CD4-positive, alpha-beta T cell treated with Interleukin-17A for 1 hour (primary cell): ENCODE measurements at places on chromosomes 5 and 9.
A peak's percentile ranks its signal among the peaks of the same experiment; 100 is the strongest.

DNA sequence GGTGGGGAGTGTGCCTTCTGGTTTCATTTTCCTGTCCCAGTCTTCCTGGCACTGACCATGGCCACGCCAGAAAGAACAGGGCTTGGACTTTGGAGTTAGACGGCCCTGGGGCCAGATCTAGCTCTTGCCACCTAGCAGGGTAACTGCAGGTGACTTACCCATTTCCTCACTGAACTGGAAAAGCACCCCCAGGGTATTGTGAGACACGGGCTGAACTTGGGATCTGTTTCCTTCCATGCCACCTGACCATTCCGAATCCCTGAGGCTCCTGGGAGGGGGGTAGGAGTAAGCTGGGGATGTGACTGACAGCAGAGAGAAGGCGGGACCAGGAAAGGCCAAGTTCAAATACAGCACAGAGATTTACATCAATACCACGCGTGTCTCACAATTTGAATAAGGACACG lies 9.4 kb downstream of the HNRNPAB start:
- DNase-seq: no peak

GRCh38 chr9:101417389-101417788 lies 18.2 kb downstream of the ALDOB start:
- no peak for DNase-seq

DNA sequence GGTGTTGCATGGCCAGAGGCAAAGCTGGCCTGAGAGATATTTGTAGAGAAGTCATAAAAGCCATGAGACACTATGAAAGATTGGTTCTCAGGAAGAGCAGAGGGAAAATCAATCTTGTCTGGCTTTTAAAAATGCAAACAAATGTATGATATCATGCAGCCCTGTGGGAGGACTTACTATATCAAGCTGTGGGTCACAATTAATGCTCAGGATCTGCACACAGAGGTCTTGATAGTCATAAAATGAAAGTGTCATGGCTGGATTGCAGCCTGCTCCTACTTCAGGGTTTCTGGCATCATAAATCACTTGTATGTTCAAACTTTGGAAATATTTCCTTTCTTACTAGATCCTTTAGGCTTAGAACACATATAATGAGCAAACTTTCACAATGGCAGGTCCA lies 151.5 kb downstream of the SEMA6A start:
- no peak for DNase-seq

GRCh38 chr5:16265141-16265540 lies 85.5 kb upstream of the MARCHF11 start:
- no peak for DNase-seq

- DNase-seq: no peak
These were observed 16.6 kb upstream of the STOM start for GRCh38 chr9:121386442-121387175.

DNA sequence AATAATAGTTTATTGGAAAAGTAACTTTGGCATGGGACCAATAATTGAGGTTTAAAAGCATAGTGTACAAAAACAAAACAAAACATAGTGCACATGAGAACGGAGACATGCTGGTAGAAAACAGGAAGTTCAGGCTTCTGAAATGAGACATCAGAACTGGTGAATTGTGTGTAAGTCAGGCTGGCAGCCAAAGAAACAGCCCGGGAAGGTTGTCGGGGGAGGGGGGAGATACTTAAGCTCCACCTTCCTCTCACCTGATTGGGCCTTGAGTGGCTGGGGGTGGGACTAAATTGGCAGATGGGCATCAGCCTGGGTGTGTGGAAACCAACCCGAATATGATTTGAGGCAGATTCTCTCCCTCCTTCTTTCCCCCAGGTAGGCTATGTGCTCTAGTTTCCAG lies 256.3 kb downstream of the SMARCA2 start:
- peak; percentile 3 for DNase-seq

DNA sequence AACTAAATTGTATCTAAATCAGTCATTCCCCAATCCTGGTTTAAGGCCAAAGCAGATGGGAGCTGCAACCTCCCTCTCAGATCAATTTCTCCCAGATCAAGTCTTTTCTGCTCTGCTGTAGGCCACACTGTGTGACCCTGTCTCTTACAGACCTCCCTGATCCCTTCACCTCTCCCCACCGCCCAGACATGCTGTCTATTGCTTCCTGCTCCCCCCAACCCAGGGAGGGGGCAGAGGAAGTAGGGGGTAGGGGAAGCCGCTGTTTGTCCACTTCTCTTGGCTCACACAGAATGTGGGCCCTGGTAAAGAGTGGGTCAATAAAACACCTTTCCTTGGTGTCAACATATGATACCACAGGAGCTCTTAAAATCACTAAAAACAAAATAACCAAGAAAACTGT lies 226.3 kb downstream of the ENC1 start:
- no peak for DNase-seq

DNA sequence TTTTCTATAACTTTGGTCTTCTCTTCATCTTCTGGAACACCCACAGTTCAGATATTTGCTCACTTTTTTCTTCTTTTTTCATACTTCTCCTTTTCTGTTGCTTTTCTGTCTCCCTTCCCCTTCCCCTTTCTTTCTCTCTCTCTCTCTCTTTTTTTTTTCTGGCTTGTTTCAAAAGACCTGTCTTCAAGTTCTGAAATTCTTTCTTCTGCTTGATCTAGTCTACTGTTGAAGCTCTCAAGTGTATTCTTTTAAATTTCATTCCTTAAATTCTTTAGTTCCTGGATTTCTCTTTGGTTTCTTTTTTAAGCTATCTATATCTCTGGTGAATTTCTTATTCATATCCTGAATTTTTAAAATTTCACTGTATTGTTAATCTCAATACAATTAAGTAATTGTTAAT lies 11.2 kb downstream of the ALG2 start:
- no peak for DNase-seq

DNA sequence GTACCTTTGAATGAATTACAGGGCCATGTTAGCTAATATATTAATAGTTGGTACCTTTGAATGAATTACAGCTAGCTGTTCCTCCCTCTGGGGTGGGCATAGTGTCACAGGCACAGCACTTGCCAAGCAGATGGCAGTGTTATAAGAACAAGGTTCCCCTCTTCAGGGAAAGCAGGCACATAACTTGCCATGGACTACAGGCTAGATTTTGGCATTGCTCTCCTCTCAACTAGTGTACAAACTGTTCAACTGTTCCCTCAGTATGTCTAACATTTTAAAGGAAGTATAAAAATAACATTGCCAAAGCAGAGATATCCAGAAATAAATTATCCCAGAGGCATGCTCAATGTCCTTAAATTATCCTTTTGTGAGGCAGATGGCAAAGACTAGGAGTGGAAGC lies 33.7 kb downstream of the ABITRAM start:
- no peak for DNase-seq

DNA sequence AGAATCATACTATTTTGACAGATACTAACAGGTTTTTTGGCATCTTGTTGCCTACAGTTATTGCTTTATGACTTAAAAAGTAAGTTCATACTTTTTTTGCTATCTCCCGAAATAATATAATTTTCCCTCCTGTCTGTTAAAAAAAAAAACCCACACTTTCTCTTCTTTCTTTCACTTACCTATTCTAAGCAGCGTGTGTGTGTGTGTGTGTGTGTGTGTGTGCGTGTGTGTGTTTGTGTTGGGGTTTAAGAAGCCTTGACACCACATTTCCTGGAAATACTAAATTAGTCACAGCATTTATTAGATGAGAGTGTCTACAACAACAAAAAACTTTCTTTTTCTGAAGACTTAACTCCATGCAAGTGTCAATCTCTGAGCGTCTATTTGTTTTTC lies 12.4 kb downstream of the TNFAIP8 start:
- DNase-seq: peak; percentile 82

- DNase-seq: no peak
These were observed 962 bp upstream of the TXN start for GRCh38 chr9:110257097-110257841.
